Eye (tissue), 1 donor: ENCODE measurements at places on chromosomes 6 and 20.

GRCh38 chr20:8834851-8835250 lies 234.0 kb upstream of the PLCB4 start:
- no peak for DNase-seq

DNA sequence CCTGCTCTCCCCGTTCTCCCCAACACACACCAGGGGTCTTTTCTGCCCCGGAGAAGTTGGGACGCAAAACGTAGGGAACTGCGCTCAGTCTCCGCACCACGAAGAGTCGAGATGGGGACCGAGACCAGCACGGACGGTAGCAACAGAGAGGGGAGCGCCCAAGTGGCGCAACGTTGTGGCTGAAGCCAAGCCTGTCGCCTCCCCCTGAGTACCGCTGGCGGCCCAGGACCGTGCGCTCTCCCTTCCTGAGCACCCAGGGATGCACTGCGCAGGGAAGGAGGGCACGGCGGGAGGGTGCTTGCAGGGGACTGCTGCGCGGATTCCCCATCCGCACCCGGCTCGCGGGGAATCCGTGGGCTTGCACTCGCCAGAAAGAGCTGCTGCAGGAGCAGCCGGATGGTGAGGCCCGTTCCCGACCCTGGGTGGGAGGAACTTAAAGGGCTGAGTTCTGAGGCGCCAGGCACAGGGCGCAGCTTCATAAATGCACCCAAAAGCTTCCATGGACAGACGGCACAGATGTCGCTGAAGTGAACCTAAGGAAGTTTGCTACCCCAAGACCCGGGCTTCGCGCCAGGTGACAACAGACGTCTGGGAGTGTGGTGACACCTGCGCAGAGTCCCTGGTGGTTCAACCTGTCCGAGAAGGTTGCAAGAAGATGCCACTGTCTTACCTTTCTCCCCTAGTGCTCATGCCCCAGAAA lies 178.7 kb downstream of the TBXT start:
- peak; percentile 64 for DNase-seq

- no peak for DNase-seq
Observed at GRCh38 chr6:4031442-4031841, 47.5 kb downstream of the FAM217A start.

DNA sequence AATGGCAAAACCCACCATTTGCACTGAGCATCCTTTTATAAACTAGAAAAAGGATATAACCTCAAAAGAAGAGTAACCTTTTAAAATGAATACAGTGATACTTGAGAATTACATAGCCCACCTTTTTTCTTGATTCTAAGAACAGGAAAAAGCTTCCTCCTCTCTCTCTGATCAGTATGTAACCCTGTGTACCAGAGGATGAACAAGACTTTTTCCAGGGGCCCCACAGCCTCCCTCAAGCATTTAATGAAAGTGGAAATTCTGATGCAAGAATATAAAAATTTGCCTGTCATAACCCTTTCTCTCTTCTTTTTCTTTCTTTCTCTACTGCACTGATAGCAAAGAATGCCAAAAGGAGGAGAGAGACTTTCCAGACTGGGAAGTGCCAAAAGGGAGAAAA lies 64.2 kb upstream of the BTN3A2 start:
- no peak for DNase-seq

GRCh38 chr20:12902992-12903391 lies 105.8 kb upstream of the SPTLC3 start:
- no peak for DNase-seq

DNA sequence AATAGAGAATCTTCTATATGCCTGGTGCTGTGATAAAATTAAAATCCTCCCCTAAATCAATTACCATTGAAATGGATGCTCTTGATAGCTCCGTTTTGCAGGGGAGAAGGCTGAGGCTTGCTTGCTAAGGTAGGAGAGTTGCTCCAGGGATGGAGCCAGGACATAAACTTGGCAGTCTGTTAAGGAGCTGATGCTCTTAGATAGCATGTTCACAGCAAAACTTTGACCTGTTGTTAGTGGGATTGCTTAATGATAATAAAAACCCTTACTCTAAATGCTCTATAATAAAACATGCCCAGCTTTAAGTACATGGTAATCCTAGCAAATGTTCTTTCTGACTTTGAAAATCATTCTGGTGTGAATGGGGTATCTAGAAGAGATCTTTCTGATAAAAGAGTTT lies 228.4 kb upstream of the JAG1 start:
- DNase-seq: no peak

DNA sequence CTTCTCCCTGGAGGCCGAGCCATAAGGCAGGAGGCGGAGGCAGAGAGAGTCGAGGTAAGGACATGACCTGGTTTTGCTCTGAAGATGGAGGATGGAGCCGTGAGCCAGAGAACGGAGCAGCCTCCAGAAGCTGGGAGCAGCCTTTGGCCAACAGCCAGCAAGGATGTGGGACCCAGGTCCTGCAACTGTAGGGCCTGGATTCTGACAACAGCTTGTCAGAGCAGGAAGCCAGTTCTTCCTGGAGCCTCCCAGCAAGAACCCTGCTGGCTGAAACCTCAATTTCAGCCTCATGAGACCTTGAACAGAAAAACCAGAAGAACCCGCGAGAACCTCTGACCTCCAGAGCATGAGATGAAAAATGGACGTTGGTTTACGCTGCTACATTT lies 13.4 kb upstream of the MRGBP start:
- no peak for DNase-seq

- DNase-seq: peak; percentile 82
Observed at GRCh38 chr6:139240161-139241010, 51.4 kb downstream of the TXLNB start.

- no peak for DNase-seq
Observed at GRCh38 chr20:7237251-7237650, 469.8 kb downstream of the BMP2 start.

DNA sequence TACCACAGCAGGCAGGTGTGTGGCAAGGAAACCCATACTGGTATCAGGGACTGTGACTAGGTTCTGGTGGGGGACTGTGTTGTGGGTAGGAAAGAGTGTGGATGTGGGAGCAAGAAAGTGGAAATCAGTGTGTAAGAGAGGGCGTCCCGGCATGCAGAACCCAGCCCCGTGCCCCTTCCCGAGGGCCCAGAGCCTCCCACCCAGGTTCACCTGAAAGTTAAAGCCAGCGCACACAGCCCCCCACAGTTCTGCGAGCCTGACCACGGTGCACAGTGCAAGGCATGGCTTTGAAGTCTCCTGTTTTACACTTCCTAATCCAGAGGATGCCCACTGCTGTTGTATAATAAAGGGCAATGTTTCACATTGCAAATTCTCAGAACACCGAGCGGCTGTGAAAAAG lies 22.7 kb downstream of the MAFB start:
- DNase-seq: no peak

GRCh38 chr20:4373454-4373853 lies 348.3 kb upstream of the PRND start:
- DNase-seq: no peak

DNA sequence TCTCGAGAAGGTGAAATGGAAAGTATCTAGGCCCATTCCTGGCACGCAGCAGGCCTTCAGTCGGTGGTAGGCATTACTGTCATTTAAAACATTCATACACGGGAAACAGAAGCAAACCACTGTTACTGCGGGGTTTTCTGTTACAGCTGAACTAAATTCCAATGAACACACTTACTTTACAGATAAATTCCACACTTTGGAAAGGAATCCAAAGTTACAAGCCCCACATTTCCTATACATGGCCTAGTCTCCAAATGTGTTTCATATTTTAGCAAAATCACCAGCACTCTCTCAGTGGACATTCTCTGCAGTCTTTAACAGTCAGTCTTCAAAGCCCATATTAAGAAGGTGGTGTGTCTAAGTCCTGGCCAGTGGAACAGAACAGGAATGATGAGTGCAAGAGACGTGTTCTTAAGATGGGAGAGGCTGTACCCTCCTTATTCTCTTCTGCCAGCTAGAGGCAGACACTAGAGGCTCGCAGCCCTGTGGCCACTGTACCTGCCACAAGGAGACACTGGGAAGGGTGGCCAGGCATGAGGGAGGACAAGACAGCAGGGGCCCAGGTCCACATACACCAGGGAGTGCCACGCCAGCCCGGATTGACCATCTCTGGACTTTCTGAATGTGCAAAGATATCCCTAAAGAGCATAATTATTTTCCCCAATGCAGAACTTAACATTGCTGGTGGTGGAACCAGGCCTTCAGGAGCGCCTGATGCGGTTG lies 76.4 kb downstream of the CDC5L start:
- no peak for DNase-seq

DNA sequence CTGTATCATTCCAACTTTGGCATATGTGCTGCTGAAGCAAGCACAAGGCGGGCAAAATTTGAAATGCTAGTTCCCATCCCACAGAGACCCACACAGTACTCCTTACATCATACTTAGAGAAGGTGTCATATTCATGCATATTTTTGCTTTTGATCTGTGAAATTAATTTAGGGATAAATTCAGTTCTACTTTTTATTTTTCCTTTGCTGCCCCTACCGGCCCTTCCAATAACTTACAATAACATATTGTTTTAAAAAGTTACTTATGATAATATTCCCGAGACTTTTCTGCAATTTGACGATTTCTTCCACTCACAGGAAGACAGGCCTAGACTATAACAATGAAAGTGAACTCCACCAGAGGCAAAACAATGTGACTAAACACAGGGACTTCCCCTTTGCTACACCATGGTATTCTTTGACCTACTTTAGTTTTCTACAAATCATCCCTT lies 35.0 kb downstream of the SESN1 start:
- DNase-seq: peak; percentile 66

- DNase-seq: no peak
Observed at GRCh38 chr6:21325201-21325856, 268.2 kb upstream of the SOX4 start.

DNA sequence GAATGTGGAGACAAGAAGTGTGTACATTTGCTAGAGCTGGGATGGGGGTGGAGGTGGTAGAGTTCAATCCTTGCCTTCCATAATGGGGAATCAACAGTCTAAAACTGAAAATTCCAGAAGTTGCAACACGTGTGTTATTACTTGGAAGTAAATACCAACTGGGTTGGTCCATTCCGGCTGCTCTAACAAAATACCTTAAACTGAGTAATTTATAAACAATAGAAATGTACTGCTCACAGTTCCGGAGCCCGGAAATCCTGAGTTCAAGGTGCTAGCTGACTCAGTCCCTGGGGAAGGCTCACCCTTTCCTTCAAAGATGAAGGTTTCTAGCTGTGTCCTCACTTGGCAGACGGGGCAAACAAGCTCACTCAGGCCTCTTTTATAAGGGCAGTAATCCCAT lies 59.0 kb downstream of the RIN2 start:
- no peak for DNase-seq

- DNase-seq: no peak
Observed at GRCh38 chr6:3321875-3322274, 63.1 kb downstream of the PSMG4 start.

DNA sequence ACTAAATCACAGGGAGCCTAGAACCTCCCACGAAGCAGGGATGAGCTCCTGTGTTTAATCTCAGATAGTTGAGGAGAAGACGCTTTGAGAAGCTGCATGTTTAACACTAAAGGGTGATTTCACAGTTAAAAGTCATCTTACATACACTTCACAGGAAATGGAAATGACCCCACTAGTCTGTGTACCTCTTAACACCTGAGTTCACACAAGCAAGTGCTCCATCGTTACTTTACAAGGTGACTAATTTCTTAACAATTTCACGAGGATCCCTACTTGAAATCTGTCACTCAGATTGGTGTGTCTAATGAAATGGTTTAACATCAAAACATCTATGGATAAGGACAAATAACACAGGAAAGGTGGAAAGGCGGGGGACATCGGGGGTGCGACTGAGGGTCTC lies 93.8 kb upstream of the RPS6KA2 start:
- DNase-seq: no peak

GRCh38 chr6:134675110-134676054 lies 274.5 kb downstream of the ALDH8A1 start:
- DNase-seq: no peak

DNA sequence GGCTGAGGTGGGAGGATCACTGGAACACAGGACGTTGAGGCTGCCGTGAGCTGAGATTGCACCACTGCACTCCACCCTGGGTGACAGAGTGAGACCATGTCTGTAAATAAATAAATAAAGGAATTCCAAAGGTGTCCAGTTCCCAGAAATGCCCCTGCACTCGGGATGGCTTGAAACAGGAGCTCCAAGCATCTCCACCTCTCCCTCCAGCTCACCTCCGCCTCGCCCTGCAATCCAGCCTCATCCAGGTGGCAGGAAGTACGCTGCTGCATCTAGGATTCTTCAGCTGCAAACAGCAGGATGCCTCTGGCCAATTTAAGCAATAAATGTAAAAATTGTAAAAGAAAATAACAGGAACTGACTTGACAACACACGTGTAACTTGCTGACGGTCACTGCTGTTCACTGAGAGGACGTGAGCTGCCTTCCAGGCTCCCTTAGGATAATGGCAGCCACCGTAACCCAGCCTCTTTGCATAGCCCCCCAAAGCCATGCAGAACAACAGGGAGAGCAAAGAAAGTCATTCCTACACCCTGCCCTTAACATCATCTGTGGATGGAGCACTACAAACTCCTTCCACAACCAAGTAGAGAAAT lies 11.4 kb upstream of the GRM4 start:
- no peak for DNase-seq

- no peak for DNase-seq
Observed at GRCh38 chr6:31222496-31222895, 49.4 kb downstream of the HLA-C start.

DNA sequence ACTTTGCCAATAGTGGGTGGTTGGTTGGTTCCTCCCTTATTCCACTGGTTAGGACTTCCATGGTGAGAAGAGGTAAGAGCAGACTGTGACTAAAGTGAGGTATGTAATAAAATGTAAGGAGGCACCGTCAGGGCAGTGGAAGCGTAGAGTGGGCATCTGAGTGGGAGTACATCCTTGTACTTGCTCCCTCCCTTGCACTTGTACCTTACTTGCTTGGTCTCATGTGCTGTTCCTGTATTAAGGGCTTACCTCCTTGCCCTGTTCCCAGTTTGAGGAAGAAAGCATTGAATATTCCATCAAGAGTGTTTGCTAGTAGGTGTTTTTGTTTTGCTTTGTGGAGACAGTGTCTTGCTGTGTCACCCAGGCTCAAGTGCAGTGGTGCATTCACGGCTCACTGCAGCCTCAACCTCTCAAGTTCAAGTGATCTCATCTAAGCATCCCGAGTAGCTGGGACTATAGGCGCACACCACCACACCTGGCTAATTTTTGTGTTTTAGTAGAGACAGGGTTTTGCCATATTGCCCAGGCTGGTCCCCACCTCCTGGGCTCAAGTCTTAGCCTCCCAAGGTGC lies 25.5 kb downstream of the AMD1 start:
- no peak for DNase-seq
